Activated CD4-positive, alpha-beta memory T cell treated with anti-CD3 and anti-CD28 coated beads, Interleukin-2, amount 10 ng/mL, durations not matched to agents 7 days and 5 days (primary cell): ENCODE measurements at places on chromosomes 6 and 20. TPM values are rescaled to one million over a fixed set of nuclear protein-coding genes. Genes with fewer than 3 reads are reported as not detected.

The HLA-DPA1 gene
- 176 TPM for total RNA-seq

DNA sequence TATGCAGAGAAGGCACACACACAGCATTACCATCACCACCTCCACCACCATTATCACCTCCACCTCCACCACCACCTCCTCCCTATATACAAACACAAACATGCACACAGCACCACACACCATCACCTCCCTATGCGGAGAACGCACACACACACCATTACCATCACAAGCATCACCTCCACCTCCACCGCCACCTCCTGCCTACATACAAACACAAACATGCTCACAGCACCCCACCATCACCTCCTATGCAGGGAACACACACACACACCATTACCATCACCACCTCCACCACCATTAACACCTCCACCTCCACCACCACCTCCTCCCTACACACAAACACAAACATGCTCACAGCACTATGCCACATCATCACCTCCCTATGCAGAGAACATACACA lies 236.5 kb upstream of the AFDN start:
- H3K36me3 ChIP-seq, result no peaks in the 10 kb centered on the region
- no peak overlapping the region for H3K27ac ChIP-seq
- DNase-seq, result peak; percentile 6
- peaks cover 9% of the 10 kb centered on the region for H3K27me3 ChIP-seq
- H3K4me3 ChIP-seq, result no peak overlapping the region

GRCh38 chr20:34402461-34402860 lies 39.4 kb downstream of the ITCH start:
- no peak for DNase-seq
- H3K27me3 ChIP-seq, result no peaks in the 10 kb centered on the region
- no peak overlapping the region for H3K4me3 ChIP-seq
- H3K36me3 ChIP-seq, result peaks cover 33% of the 10 kb centered on the region

- H3K4me1 ChIP-seq, result no peaks in the 10 kb centered on the region
- H3K36me3 ChIP-seq, result peaks cover 9% of the 10 kb centered on the region
- H3K4me3 ChIP-seq, result no peak overlapping the region
- no peak for DNase-seq
These were observed 11.4 kb upstream of the TBX18 start for GRCh38 chr6:84775751-84776150.

- no peak overlapping the region for H3K4me3 ChIP-seq
- peaks cover 3% of the 10 kb centered on the region for H3K27me3 ChIP-seq
These were observed 17.2 kb downstream of the KCNK17 start for GRCh38 chr6:39296745-39297640.
